ENCODE measurements at places on chromosomes 7 and 10.

DNA sequence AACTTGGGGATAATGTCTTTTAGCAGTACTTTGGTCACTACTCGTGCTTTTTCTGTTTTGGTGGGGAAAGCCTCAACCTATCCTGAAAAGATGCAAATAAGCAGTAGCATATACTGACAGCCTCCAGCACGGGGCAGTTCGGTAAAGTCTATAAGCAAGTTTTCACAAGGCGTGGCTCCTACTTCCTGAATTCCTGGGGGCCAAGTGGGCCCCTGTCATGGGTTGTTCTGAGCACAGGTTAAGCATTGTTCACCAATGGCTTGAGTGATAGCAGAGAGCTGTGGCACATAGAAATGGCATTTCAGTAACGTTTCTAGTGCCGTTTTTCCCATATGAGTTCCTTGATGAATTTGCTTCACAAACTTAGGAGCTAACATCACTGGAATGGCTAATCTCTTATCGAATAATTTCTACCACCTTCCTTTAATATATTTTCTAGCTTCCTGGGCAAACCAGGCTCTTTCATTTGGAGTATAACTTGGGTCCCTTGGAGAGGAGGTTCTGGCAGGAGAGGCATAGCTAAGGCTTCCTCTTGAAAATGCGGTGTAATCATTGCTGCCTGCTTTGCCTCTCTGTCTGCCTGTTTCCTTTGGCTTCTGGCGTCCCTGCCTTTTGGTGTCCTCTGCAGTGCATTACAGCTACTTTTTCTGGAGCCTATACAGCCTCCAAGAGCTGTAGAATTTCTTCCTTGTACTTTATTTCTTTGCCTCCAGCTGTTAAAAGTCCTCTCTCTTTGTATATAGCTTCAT lies 11.7 kb upstream of the ZNF239 start:
- no peak for DNase-seq

- no peak for DNase-seq
Observed at GRCh38 chr10:132096223-132096622, 30.5 kb downstream of the JAKMIP3 start.

DNA sequence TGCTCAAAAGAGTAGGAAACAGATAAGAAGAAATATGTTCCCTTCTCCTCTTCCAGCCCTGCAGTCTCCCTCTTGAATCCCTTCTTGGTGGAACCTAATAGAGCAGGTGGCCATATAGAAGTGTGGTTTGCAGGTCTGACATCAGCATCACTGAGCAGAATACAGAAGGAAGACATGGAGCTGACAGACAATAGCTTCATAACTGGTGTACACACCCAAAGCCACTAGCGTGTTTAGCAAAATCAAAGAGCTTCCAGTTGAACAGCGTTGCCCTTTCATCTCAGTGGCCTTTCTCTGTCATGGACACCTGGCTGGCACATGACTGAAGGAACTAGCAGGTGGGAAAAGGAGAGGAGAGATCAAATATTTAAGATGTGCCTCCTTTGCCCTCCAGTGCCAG lies 245.5 kb downstream of the BAMBI start:
- no peak for DNase-seq

- DNase-seq, result peak; percentile 66
Observed at GRCh38 chr10:6647811-6648526, 67.9 kb upstream of the PRKCQ start.

- DNase-seq, result no peak
Observed at GRCh38 chr10:57624066-57624465, 643.6 kb downstream of the IPMK start.

DNA sequence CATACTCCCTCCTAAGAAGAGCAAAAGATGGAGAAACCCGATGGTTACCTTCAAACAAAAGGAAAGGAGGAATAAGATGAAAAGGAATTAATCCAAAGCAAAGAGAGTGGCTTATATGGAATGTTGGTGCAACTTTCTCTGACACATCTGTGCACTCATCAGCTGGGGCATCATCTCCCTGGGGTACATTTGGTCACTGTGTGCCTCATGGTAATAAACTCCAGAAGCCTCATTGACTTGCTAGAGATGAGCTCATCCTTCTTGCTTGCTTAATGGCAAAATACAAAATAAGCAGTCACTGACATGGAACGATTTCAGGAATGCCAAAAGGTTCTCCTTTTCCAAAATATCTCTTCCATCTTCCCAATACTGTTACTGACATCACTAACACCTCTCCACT lies 22.5 kb downstream of the CAV1 start:
- DNase-seq, result no peak

DNA sequence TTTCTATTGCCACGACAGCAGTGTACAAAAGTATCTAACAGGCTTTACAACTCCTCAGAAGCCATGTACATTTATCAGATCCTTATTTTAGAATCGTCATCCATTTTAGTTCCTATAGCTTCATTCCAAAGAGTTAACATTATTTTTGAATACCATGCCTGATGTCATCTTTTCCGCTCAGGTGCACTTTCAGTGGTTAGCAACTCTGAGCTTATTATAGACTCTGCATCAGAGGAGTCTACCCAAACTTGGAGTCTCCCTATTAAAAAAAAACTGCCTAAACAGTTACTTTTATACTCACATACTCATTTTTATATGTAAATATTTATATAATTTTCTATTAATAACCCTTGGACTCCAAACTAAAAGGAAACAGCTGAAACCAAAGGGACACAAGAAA lies 31.6 kb upstream of the PRSS37 start:
- no peak for DNase-seq

DNA sequence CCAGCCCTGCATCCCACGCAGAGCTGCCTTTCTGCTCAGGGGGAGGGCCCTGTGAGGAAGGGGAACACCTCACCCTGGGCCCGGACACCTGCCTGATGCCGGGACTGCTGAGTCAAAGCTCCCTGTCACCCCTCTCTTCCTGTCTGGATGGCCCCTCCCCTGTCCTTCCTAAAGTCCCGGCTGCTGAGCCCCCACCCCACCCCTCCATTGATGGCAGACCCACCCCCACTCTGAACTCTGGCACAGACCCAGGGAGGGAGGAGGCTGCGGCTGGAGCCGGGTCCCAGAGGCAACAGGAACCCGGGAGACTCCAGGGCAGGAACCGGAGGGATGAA lies 78.7 kb downstream of the ELFN1 start:
- DNase-seq, result no peak

- peak; percentile 77 for DNase-seq
Observed at GRCh38 chr10:104297697-104298660, 29.0 kb downstream of the GSTO2 start.

- DNase-seq, result no peak
Observed at GRCh38 chr10:107059068-107059804, 105.3 kb downstream of the SORCS1 start.

- no peak for DNase-seq
Observed at GRCh38 chr10:108439397-108439796, 1274.9 kb upstream of the SORCS1 start.

DNA sequence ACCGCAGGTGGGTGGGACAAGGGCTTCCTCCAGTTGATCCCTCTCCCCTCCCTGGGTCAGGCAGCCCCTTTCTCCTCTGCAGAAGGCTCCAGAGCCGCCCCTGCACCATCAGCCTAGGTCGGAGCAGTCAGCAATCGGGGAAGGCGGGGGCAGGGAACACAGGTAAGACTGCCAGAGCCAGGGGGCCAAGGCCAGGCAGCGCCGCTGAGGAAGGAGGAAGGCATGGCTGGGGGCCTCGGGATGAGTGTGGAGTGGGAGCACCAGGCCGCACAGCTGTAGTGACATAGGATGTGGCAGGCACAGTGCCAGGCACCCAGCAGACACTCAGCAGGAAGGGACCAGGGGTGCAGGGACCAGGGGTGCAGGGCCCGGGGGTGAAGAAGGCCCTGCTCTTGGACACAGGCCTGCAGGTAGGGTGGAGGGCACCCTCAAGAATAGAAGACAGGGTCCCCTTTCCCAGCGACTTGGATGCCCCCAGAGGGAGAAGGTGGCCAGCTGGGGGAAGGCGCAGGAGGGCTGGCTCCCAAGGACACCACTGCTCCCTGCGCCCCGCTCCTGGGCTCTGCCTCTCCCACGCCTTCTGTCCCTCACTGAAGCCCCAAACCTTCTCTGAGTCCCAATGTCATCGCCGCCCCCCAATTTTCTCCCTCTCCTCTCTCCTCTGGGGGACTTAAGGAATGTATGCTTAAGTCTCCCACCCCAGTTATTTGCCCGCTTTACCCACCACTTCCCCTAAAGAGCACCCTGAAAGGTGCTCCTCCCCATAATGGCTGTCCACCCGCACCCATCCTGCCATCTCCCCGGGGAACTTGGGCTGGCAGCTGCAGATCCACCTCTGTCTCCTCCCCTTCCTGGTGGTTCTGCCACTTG lies 38.5 kb downstream of the CAMK2B start:
- DNase-seq, result peak; percentile 41

DNA sequence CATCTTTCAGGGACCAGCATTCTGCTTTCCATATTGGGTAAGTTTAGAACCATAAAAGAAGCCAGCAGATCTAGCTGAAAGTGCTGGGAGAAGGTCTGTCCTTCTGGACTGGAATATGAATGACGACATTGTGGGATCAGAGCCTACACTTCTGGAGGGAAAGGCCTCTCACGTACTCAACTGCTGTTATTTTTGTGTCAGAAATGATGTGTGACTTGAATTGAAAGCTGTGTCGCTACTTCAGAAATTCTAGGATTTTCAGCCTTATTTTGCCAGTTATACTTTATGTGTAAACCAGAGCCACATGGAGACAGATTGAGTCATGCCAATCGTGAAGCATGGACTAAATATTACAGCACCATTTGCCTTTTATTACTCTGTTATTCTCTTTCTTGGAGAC lies 231.0 kb downstream of the KIAA1217 start:
- DNase-seq, result no peak

GRCh38 chr10:64115908-64116643 lies 594.9 kb downstream of the REEP3 start:
- DNase-seq, result peak; percentile 51

DNA sequence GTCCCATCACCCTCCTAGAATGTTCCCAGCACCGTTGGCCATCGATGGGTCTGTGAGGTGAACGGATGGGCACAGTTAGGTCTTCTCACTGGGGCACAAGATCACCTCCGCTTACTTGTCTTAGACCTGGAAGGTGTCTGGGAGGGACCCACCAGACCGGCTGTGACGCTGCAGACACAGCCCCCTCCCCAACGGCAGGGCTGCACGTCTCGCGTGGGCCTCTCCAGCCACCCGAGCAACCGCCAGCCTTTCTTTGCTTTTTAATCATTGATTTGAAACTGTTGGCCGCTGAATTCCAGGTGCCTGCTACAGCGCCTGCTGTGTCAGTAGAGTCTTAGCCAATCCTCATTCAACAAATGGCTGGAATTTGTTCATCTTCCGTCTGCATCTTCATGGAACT lies 90.4 kb downstream of the DYNC2I1 start:
- DNase-seq, result no peak

- no peak for DNase-seq
Observed at GRCh38 chr10:22489467-22489866, 144.2 kb downstream of the SPAG6 start.

GRCh38 chr7:134899729-134900128 lies 86.6 kb upstream of the AGBL3 start:
- DNase-seq, result no peak

DNA sequence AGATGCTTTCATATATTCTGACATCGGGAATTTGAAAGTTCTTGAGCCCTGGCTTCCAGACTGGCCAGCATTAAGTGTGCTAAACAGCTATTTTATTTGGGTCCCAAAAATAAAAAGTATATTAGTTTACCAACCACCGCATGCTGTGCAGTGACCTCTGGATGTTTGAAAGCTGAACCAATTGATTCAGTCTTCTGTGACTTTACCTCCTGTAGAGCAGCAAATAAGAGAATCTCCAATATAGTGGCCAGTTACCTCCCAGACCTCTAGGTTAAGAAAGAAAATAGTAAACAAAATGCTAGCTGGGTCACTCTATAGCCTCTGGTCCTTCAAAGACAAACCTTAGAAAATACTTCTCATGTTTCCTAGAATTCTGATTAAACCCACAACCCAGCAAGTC lies 424.6 kb upstream of the NFE2L3 start:
- no peak for DNase-seq

DNA sequence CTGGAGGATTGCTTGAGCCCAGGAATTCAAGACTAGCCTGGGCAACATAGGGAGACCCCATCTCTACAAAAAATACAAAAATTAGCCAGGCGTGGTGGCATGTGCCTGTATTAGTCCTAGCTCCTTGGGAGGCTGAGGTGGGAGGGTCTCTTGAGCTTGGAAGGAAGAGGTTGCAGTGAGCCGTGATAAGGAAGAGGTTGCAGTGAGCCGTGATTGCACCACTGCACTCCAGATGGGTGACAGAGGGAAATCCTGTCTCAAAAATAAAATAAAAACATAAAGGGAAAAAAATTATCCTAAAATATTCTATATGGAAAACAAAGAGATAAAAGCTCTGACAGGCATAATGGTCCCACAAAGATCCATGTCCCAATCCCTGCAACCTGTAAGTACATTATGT lies 87.9 kb upstream of the KAT6B start:
- no peak for DNase-seq

All from ecto neural progenitor cell (in vitro differentiated cells).